ENCODE measurements at places on chromosomes 5 and 9.

DNA sequence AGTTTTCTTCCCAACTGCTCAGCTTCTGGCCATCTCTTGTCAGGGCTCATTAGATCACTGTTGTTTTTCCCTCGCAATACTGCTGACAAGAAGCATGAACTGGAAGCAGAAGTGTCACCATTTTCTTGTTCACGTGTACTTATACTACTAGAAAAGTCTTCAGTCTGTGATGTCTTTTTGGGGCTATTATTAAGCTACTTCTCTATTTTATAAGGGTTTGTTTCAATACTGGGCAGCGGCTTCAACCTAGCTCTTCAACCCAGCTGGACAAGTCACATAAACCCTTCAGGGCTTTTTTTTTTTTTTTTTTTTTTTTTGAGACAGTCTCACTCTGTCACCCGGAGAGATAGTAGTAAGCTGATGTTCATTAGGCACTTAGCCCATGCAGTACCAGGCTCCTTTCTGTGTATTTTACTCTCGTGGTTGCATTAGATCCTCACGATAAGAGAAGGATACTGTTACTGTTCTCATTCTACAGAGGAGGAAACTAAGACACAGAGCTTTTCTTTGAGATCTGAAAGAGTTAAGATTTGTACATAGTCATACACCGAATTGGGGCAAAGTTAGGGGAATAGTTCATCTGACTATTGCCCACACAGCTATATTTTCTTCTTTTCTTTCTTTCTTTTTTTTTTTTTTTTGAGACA, 20.5 kb downstream of the RAPGEF1 start:
- DNase-seq: no peak

- no peak for DNase-seq
Observed at GRCh38 chr5:66436721-66437120, 159.5 kb upstream of the MAST4 start.

GRCh38 chr5:72157625-72157962, 50.3 kb downstream of the MAP1B start:
- no peak for DNase-seq

- no peak for DNase-seq
Observed at GRCh38 chr9:89410022-89410421, 87.9 kb downstream of the SEMA4D start.

- no peak for DNase-seq
Observed at GRCh38 chr5:79516986-79517385, 3.1 kb upstream of the HOMER1 start.

DNA sequence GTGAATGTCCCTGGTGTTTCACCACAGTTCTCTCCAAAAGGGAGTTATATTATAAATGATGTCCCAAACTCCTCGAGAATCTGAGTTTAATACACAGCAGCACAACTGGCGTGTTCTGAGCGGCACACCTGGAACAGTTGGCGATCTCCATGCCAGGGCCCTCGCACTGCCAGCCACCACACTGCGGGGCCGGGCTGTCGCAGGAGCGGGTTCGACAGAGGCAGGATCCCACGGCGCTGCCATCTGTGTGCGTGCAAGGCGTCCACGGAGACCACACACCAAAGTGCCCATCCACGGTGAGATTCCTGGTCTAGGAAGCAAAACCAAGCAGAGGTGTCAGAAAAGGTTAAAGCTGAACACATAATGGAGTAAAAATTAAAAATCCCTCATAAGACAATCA, 423.3 kb downstream of the SEMA5A start:
- DNase-seq: no peak

DNA sequence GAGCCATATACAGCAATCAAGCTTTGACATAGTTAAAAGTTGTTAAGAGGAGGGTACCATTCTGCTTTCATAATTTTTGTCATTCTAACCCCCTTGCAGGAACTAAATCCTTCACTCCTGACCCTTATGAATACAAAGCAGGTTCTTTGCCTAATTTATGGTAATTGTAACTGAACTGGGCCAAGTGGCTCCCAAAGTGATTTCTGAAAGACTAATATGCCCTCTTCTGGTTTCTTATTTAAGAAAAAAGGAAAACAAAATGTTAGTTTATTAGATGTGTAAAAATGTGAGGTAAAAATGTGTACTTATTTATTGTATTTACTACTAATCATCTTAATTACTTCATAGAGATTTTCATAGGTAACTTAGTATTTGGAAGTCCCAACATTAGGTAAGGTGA, 268.5 kb downstream of the BNC2 start:
- DNase-seq: no peak

DNA sequence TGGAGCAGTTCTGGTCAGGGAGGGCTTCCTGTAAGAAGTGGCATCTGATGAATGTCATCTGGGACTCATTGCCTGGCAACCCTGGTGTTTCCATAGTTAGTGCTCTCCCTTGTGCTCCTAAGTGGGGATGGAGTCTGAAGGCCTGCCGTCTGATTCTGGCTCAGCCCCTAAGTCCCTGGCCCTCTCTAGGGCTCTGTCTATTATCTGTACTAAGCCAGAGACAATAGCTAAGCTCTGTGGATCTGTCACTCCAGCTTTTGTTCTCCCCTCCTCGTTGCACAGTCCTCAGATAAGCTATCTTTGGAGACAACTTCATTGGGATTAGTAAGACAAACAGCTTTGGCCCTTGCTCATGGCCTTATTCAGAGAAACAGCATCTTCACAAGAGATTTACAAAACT, 30.6 kb upstream of the TTC1 start:
- no peak for DNase-seq

All from large intestine (tissue), 12 donors.